CMK (cell line): ENCODE measurements at places on chromosomes 1 and 21.

GRCh38 chr1:64934115-64934877 is 32.1 kb downstream of the JAK1 start:
- DNase-seq: no peak

DNA sequence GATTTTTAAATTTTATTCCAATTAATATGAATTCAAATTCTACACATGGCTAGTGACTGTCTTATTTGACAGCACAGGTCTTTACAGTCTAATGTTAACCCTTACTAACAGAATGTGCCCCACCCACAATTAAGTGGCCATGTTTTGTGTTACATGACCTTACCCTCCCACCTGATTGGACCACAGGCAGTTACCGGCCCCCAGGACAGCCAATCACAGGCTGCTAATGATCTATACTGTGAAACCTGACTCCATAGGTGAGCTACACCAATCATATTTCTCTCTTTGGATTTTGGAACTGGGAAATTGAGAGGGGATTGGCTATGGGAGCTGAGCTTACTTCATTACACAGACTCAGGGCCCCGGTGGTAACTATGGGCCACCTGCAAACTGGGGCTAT is 27.5 kb downstream of the ZP4 start:
- no peak for DNase-seq

DNA sequence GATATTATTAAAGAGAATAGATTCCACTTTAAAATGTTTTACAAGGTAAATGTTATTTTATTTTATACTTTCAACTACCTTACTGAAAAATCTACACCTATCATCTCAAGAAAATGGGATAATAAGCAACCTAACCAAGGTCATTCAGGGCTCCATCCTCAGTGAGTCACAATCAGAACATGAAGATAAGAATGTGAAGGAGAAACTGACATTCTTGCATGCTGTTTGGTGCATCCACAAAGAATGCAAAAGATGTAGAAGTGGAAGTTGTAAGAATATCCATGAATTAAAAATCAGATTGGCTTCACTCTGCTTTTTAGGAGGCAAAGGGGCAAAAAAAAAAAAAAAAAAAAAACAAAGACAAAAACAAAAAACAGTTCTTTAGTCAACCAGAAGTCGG is 6.5 kb downstream of the WARS2 start:
- DNase-seq: no peak

DNA sequence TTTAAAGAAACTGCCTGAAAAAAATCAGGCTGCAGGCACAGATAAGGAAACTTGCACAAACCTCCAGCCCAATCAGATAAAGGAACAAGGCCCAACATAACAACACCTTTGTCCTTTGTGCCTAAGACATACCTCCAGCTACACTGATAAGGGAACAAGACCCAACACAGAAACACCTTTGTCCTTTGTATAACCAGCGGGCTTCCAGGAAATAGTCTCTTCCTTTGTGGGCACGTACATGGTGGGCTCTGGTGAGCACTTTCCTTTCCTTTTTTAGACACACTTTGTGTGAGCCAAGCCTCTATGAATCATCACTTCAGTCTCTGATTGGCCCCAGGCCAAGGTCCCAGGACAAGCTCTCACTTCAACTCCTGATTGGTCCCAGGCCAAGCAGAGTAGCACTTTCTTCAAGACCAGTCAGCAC is 23.6 kb downstream of the ZNF670 start:
- no peak for DNase-seq

- no peak for DNase-seq
These were observed 3.2 kb upstream of the LAPTM5 start for GRCh38 chr1:30760596-30761324.

- no peak for DNase-seq
These were observed 115.2 kb downstream of the NGF start for GRCh38 chr1:115222616-115223402.

DNA sequence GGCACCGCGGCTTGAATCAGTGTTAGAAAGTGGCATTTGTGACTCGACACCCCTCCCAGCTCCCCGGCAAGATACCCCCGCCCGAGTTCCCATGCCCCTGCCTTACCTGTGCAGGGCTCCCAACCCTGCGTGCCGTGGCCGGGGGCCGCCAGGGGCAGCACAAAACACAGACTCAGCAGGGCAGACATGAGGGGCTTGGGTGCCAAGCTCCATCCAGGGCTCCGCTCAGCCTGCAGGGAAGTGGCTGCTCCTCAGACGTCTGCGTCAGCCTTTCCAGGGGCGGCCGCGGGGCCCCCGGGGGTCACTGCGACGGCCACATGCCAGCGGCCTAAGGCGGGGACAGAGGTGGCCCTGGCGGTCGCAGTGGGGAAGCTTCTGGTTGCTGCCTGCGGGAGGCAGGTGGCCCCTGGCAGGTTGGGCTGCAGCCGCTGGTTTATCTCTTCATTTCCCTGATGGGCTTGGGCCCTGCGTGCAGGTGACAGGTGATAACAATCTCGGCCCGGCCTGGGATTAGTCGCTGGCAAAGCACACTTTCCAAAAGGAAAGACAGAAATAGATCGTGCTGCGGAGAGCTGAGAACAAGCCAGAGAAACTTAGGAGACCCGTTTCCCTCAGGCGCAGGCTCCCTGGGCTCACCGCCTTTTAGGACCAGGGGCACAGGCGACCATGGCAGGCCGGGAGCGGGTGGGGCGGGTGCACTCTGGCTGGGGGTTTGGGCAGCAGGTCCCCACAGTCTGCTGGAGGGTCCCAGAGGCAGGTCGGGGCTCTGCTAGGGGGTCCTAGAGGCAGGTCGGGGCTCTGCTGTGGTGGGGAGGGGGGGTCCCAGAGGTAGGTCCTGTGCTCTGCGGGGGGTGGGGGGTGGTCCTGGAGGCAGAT is at the start of gene TSPEAR:
Gene TSPEAR, minus strand, starts transcription at position 246 of the 876 bp plus-strand sequence. Its CDS starts 58 bp downstream, at position 188.
- DNase-seq: no peak

- no peak for DNase-seq
These were observed 196.9 kb downstream of the PRDM2 start for GRCh38 chr1:13896932-13897331.

GRCh38 chr1:3836421-3836820 is 20.6 kb downstream of the CEP104 start:
- DNase-seq: no peak

DNA sequence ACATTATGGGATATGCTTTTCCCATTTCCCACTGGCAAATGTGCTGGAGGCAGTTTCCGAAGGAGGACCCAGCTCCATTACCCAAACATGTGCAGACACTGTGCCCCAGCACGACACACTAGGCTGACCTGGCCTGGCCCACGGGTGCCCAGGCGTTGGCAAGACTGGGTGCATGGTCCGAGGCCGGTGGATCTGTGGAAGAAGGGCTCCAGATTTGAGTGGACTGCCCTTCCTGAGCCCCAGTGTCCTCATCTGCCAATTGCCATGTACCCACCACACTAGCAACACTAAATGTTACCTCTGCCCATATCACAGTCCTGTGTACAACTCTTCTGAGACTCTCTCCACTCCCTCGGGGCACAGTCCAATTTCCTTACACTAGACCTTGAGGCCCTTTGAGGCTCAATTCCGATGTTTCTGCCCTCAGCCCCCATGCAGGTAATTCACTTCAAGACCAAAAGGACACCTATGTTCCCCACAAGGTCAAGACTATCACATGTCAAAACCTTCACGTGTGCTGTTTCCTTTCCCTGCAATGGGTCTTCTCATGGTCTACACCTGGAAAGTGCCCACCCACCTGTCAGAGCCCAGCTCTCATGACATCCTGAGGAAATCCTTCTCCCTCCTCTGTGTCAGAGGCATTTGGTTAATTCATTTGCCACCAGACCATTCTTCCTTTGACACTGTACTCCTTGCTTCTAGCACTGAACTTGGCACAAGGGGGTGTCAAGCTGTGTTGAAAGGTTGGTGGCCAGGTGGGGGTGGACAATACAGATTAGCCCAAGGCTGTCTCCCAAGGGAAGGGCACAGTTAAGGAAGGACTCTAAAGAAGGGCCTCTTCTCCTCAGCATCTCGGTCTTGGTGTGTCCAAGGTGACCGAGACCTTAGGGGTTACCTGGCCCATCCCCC is 124.9 kb downstream of the DMRTB1 start:
- DNase-seq: no peak

DNA sequence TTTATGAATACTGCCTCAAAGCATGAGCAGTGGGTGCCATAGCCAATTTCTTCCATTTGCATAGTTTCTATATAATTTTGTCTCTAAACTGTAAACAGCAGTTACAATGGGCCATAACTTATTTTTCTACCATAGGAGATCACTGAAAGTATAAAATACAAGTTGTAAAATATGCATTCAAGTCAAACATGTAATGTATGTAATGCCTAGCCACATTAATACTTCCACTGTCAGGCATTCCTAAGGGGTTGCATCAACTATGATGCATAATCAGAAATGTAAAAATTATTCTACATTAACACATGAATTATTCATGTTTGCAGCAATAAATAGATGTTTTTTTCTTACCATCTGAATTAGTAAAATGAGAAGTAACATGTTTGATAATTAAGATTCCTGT is 560.3 kb upstream of the ZP4 start:
- no peak for DNase-seq

DNA sequence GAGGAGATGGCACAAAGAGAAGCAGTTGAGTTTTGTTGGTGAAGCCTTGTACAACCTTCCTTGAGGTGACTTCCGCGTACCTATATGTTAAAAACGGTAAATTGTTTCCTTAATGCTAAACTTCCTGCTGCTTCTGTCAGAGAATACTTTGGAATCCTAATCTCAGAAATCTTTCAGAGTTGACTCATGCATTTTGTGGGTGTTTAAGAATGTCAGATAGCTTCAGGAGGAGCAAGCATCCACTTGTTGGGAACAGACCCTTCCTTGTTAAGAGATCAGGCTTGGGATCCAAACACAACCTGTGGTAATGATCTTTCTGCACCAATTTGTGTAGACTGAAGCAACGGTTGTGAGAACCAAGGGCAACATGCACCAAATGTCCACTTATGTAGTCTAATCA is 29.5 kb downstream of the AK4 start:
- no peak for DNase-seq

DNA sequence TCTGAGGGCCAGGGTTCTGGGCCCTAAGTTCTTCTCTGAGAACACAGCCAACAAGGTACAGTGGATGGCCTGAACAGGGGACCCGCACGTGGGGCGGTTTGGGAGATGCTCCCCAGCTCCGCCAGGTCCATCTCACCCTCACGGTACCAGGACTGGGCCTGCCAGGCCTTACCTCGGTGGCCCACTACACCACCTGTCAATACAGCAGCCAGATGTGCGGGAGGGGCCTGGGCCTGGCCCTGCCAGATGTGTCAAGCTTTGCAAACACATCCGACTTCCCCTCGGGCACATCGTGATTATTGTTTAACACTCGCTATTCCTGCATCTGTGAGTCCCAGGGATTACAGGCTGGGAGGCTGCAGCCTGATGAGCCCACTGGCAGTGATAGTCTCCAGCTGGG is 122.4 kb downstream of the LACTBL1 start:
- no peak for DNase-seq

DNA sequence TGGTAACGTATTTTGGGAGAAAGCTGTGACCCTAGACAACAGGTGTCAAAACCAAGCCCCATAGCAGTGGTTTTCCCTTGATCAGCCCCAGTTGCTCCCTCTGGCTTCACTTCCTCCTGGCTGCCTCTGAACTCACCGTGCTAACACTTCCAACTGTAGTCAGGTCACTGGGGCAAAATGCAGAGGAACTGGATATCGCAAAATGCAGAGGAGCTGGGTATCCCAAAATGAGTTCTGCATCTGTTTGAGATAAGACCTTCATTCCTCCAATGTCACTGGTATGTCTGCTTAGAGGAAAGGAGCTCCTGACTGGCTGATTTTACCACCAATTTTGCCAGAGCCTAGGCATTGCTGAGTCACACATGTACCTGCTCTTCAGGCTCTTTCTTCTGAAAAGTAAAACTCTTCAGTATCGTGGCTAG is 19.6 kb upstream of the TACSTD2 start:
- DNase-seq: no peak

DNA sequence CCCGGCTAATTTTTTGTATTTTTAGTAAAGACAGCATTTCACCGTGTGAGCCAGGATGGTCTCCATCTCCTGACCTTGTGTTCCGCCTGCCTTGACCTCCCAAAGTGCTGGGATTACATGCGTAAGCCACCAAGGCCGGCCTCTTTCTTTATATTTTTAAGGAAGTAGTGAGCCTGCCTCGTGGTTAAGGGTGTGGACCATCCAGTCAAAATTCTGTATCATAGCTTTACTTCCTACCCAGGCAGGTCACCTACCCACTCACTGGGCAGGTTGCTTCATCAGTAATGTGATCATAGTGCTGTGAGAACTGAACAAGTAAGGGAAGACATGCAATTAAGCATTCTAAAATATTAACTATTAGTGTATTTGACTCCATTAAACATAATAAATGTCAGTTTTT is 8.1 kb upstream of the ACOT7 start:
- DNase-seq: no peak

- DNase-seq: no peak
These were observed 243 bp downstream of the C1orf21 start for GRCh38 chr1:184387069-184387475.

GRCh38 chr1:99781798-99782197 is 15.4 kb upstream of the FRRS1 start:
- DNase-seq: no peak

DNA sequence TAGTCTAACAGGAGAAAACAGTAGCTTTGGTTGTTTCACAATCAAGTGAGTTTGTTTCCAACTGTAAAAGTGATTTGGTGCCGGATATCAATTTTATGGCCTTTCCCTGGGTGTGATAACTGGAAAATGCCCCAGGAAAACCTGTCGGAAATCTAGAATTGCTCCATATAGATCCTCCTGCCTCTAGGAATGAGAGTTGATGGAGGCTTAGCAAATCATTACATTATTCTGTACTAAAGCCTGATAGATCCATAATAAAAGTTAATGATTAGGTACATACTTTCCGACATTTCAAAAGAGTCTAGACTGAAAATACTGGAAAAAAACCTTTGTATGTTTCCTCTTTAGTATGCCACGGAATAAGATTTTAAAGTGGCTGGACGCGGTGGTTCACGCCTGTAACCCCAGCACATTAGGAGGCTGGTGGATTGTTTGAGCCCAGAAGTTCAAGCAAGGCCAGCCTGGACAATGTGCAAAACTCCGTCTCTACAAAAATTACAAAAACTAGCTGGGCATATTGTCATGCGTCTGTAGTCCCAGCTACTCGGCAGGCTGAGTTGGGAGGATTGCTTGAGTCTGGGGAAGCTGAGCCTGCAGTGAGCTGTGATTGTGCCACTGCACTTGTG is 70.0 kb upstream of the SLC45A1 start:
- DNase-seq: no peak

DNA sequence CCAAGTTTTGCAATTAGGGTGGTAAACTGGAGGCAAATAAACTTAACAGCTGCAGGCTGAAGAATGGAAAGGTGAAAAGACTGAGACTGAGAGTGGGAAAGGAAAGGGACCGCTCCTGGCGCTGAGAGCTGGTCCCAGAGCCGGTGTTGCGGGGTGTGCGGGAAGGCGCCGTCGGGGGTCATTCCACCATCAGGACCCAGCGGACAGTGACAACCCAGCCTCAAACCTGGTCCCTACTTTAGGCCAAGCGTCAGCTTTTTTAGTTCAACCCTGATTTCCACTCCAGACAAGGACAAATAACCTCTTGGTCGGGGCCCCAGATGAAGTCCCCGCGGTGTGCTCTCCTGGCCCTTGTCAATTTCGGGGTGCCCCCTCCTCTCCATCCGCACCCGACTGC is 145.8 kb upstream of the ETS2 start:
- no peak for DNase-seq

GRCh38 chr1:206116191-206116872 is 856 bp downstream of the AVPR1B start:
- DNase-seq: no peak
